NCI-H2171 (cell line): ENCODE measurements at places on chromosomes 16 and 17.

DNA sequence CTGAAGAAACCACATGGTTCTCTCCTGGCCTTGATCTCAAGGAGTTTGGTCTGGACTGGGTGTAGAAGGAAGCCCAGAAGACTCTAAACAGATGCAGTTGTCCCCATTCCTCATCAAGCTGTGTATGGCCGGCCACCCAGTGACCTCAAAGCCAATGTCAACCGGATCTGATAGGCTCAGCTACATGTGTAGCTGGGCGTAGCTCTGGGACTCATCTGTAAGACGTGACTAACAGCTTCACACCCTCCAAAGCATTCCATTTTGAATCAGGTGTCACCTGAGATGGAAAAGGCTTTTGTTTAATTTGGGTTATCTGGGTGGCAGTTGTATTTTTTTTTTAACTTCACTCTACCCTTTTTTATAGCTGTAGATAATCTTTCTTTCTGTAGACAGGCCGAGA, 130.4 kb downstream of the ABCC12 start:
- no peak for DNase-seq

GRCh38 chr16:5069854-5070253, 1.8 kb upstream of the ALG1 start:
- DNase-seq, result no peak

DNA sequence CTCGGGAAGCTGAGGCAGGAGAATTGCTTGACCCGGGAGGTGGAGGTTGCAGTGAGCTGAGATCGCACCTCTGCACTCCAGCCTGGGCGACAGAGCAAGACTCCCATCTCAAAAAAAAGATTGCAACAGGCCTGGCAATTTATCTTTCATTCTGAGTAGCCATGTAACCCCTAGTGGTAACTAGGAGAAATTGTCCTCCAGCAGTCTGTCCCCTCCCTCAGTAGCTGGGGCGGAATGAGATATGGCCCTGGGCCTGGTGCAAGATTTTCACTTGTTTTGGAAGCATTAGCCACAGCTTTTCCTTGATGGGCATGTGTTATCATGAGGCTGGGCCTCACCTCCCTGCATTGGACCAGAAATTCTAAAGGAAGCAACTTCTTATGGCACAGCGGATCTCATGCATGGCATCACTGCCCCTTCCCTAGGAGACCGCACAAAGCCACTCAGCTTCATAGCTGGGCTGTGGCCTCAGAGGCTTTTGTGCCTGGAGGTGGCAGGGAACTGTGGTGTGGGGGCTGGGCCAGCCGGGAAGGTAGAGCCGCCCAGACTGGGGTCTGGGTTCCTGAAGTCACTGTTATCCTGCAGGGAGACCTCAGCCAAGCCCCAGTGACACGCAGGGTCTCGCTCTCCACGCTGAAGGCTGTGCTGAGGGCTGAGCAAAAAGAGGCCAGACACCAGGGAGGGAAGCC, 13.4 kb downstream of the NATD1 start:
- no peak for DNase-seq

- no peak for DNase-seq
Measured at GRCh38 chr17:6856051-6856450, 24.5 kb upstream of the TEKT1 start.

- DNase-seq, result no peak
Measured at GRCh38 chr17:82248815-82249674, 20.2 kb downstream of the SLC16A3 start.

DNA sequence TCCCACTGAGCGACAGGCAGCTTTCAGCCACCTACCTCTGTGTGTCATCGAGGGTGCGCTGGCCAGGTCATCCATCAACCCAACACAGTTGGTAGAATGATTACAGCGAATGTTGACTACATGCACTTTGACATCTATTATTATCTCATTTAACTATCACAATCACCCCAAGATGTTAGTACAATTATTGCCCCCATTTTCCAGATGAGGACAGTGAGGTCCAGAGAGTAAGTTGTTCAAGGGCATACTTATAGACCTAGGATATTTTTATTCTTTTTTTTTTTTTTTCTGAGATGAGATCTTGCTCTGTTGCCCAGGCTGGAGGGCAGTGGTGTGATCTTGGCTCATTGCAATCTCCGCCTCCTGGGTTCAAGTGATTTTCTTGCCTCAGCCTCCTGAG, 8.3 kb upstream of the ITGAM start:
- DNase-seq, result no peak

DNA sequence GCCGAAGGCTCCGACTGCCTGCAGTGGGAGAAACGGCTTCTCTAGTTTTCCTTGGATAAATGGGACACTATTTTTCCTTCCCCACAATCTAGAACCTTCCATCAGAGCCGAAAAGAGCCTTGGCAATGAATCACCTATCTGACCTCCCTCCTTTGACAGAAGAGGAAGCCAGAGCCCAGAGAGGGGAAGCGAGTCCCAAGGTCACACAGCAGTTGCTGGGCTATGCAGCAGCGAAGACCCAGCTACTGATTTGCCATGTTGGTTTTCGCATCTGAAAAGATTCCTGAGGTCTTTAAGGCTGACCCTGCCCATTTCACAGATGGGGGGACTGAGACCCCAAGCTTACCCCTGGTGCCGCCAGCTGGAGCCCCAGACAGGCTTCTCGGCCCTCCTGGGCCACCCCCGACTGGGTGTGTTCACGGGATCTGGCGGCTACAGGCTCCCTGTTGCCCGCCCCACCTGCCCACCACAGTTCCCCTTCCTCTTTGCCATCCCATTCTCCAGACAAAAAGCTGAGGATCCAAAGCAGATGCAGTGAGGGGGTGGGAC, 45.9 kb downstream of the RAI1 start:
- no peak for DNase-seq

GRCh38 chr16:53775106-53775820, 71.3 kb downstream of the FTO start:
- DNase-seq, result no peak

GRCh38 chr16:7382521-7382920, 49.9 kb downstream of the RBFOX1 start:
- no peak for DNase-seq

DNA sequence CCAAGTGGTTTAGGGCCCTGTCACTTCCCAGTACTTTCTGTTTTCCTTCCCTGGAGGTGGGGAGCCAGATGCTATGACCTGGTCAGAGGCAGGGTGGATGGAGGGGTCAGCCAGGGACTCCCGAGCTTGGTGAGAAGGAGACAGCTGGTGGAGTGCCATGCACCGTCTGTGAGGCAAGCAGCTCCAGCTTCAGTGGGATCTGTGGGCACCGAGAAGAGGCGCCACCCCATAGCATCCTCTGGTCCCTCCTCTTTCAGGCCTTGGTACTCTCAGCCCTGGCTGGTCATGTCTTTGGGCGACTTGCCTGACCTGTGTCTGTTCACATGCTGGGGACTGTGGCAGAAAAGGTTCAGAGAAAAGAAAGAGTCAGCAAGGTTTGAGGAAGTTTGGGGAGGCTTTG, 299.3 kb upstream of the N4BP1 start:
- no peak for DNase-seq

DNA sequence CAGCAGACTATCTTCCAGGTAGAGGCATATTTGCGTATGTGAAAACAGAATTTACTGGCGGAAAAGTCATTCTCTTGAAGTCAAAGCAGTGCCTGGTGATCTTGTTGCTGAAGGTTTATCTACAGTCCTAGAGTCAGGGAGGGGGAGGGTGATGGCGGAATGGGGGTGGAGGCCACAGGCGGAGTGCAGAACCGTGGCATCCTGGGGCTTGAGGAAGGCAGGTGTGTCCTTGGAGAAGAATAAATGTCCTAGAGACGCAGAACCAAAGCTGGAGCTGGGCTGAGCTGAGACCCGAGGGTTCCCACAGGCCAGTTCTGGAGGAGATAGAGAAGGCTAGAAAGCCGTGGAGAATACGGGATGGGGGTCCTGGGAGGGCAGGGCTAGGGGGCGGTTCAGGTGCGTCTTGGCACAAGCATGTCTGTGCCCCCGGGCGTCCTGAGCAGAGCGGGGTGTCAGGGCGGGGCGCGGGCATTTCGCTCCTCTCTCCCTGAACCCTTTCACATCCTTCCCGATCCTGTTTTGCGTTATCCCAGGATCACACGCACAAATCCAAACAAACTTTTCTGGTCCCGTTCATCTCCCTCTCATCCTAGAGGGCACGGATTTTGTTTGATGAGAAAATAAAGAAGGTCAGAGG, 76.9 kb upstream of the CREBBP start:
- DNase-seq, result no peak

GRCh38 chr17:29412780-29413565, 22.8 kb downstream of the TAOK1 start:
- no peak for DNase-seq

- no peak for DNase-seq
Measured at GRCh38 chr17:48625495-48626244, 488 bp downstream of the HOXB9 start.

GRCh38 chr17:46023783-46024388, 24.8 kb downstream of the STH start:
- no peak for DNase-seq

DNA sequence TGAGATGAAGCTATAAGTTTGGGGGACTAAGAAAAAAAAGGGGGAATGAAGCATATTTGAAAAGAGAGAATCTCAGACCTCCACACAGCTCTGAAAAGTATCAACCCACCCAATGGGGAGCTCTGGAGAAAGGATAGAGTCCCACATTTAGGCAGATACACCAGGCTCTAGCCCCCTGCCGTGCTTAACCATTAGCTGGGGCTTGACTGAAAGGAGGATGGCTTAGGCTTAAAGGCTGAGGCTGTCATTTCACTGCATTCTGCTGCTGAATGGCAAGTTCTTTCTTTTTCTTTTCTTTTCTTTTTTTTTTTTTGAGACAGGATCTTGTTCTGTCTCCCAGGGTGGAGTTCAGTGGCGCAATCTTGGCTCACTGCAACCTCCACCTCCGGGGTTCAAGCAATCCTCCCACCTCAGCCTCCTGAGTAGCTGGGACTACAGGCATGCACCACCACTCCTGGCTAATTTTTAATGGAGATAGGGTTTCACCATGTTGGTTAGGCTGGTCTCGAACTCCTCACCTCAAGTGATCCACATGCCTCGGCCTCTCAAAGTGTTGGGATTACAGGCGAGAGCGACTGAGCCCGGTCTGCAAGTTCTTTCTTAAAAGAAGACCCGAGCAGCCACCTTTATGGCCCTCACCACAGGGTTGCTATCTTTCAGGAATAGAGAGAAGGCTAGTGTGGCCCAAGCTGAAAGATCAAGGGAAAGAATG, 9.0 kb upstream of the MMP2 start:
- no peak for DNase-seq
